ENCODE measurements at places on chromosomes 16 and 17.

DNA sequence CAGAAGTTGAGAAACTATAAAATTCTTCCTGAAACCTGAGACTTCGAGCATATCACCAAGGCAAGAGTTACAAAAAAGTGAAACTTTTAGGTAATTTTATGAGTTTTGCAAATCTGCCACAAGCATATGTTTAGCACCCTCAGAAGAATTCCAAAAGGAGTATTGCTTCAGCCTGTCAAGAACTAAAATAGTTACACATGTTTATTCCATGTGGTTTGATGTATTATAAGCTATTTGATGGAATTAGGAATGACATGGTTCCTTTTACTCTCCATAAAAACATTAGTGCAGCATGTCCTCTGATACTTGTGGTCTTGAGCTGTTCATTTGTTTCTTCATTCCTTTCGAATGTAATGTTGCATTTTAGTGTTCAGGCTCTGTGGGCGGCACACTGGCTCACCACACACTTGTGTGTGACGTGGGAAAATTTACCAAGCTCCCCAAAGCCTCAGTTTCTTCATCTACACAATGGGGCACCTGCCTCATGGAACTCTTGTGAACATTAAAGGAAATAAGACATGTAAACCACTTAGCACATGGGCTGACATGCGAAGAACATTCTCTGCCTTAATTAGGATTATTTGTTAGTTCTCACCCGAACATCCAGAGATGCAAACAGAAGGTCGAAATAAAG, 204.2 kb upstream of the FOXF1 start:
- no peak for DNase-seq

- no peak for DNase-seq
Observed at GRCh38 chr17:49216953-49217650, 6.6 kb downstream of the ABI3 start.

GRCh38 chr17:44931376-44931775, 16.1 kb upstream of the GFAP start:
- no peak for DNase-seq

DNA sequence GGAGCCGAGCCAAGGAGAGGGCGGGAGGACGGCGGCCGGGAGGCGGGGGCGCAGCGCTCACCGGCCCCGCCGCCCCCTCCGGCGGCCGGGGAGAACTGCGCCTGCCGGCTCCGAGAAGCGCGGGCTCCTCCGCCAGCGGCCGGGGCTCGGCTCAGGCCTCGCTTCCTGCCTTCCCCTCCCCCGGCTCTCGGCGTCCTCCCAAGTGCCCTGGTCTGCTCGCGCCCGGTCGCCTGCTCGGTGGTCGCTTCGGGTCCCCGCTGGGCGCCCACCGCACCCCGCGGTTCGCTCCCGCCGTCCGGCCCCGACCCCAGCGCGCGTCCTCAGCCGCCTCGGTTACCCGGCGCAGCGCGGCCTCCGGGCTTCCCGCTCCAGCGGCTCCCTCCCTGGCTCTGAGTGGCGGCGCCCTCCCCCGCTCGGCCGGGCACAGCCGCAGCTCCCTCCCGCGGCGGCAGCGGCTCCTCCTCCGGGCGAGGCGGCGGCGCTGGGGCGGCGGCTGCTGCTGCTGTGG, 313 bp downstream of the UBTF start:
- no peak for DNase-seq

DNA sequence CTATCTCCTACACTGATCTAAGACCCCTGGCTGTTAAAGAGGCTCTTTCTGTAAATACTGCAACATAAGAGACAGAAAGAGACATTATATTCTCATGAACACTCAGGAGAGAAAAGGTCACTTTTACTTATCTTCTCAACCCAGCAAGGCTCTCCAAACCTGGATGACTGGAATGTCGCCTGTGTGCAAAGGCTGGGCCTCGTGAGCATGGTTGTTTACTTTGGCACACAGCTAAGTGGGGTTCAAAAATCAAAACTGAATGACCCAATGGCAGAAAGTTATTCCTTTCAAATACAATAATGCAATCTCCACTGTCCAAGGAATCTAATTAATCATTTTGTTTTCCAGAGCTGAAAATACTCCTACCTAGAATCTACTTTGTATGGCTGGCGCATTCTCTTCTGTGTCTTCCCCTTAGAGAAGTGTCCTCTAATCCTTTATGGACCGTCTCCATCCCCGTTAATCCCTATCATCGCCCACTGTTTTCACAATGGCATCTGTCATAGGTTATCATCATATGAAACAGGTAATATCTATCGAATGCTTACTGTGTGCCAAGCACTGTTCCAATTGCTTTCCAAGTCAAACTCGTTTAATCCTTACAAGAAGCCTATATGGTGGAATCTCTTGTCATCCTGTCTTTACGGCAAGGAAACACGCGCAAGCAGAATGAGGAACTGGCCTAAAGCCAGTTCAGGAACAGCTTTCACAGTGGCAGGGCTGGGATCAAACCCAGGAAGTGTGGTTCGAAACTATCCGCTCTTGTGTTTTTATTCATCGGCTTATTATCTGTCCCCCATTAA, 1.3 kb downstream of the SLX4 start:
- no peak for DNase-seq

DNA sequence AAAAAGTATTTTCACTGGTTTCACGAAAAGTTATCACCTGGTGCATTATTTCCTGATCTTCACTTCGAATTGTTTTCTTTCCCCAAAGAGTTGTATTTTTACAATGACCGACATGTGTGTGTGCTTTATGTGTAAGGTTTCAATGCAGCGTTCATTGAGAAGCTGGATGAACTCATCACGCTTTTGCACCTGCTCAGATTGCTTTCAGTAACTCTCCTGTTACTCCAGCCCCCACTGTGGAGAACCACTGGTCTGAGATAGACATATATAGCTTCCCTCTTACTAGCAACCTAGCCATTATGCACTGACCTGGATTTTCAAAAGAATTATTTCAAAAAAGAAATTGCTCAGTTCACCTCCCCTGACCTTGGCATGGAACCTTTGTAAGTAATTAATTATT, 178.3 kb upstream of the CHMP6 start:
- no peak for DNase-seq

DNA sequence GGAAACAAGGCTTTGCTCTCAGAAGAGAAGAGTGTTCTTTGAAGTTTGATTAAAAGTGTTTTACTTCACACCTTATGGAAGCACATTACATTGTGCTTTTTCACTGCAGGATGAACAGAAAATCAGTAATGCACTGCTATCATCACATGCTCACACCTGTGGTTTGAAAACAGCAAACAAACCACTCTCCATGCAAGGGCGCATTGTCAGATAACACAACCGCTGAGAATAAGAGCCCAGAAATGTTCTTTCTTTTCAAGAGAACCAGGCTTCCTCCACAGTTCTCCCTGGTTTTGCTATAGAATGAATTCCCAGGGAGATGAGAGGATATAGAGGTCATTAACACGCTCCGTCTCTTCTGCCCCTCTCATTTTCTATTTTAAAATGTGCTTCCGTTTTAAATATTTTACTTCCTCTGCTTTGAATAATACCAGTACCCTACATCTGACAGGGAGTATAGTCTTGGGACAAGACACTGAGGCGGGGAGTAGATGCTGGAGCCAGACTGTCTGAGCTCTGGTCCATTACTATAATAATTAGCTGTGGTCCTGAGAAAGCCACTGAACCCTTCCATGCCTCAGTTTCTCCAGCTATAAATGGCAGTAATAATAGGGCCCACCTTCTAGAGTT, 71.6 kb downstream of the CDK5R1 start:
- no peak for DNase-seq

DNA sequence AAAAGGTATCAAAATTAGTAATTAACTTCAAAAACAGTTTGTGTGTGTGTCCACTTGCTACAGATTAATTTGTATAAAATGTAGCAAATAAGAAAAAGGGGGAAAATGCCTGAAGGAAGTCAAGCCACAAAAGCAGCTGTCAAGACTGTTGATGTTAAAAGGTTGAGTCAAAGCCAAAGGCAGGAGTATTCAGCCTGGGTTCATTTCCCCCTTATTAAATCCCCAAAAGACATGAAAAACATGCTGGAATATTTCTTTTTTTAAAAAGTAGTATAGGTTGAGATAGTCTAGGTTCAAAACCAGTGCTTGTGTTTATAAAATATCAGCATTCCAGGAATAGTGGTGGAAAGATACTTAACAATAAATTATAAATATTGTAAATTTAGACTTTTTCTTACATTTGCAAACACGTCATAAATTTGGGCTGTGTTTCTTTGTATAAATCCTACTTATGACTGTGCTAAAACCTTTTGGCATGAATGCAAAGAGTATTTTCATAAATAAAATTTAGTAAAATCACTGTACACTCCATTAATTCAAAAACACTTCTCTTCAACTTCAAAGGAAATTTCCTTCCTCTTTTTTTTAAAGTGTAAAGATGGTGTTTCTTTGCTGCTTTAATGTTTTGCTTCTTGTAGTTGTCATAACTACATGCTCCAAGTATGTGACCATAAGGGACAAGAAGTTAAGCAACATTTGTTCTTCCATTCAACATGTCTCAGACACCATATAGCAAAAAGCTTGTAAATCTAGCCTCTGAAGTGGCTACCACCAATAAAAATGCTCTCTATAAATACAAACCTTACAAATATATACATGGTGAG, 72.0 kb downstream of the SKAP1 start:
- DNase-seq = no peak

- no peak for DNase-seq
Observed at GRCh38 chr16:86062271-86062965, 163.5 kb downstream of the IRF8 start.

GRCh38 chr17:2724784-2725164, 13.2 kb upstream of the CLUH start:
- DNase-seq = no peak

- no peak for DNase-seq
Observed at GRCh38 chr16:52456368-52456767, 90.6 kb downstream of the TOX3 start.

GRCh38 chr17:38428112-38428642, at the start of gene ARHGAP23:
Gene ARHGAP23, plus strand, starts transcription at chr17:38428464. Its CDS starts 22 bp downstream, at chr17:38428486.
- no peak for DNase-seq

All from NCI-H1436 treated with DMSO at 0.1 percent for 48 hours (cell line).